H9 (cell line): ENCODE measurements at places on chromosomes 2 and 18. TPM values are rescaled to one million over a fixed set of nuclear protein-coding genes. Genes with fewer than 3 reads are reported as not detected.

DNA sequence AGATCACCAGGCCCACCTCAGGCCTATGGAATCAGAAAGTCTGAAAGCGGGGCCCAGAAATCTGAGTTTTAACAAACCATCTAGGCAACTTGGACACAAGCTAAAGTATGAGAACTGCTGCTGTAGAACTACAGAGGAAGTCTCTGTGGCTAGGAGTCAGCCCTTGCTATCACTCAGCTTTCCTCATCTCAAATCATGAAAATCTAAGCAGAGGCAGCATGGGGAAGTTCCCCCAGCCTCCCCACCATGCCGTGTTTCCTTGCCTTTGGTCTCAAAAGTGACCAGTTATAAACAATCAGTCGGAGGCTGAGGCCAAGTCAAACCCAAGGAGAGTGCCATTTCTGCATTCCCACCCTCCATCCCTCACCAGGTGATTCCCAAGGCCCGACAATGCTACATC lies 404.7 kb downstream of the BCL11A start:
- H3K27me3 ChIP-seq, result no peaks in the 10 kb centered on the region
- no peak for DNase-seq
- H3K27ac ChIP-seq, result no peak overlapping the region
- no peak overlapping the region for H3K4me3 ChIP-seq

DNA sequence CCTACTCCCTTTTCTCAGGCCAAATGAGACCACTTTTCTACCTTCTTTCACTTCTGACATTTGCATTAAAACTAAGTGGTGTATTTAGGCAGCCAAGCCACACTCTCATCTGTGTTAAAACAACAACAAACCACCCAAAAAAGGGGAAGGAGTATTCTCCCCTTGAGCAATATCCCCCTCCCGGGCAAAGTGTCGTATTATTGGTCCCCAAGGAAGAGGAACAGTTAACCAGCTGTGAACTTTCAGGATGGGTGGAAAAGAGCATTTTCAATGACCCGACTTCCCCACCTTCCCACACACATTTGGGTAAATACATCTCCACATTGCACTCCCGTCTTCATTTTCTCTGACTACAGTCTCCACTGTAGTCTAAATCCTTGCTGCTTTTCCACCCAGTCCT lies 44.3 kb downstream of the FEZ2 start:
- peaks cover 8% of the 10 kb centered on the region; the same call in 2 of the 3 replicates for H3K36me3 ChIP-seq
- H3K4me1 ChIP-seq, result no peaks in the 10 kb centered on the region
- H3K4me3 ChIP-seq, result no peak overlapping the region
- H3K27me3 ChIP-seq, result no peaks in the 10 kb centered on the region
- no peak for DNase-seq

DNA sequence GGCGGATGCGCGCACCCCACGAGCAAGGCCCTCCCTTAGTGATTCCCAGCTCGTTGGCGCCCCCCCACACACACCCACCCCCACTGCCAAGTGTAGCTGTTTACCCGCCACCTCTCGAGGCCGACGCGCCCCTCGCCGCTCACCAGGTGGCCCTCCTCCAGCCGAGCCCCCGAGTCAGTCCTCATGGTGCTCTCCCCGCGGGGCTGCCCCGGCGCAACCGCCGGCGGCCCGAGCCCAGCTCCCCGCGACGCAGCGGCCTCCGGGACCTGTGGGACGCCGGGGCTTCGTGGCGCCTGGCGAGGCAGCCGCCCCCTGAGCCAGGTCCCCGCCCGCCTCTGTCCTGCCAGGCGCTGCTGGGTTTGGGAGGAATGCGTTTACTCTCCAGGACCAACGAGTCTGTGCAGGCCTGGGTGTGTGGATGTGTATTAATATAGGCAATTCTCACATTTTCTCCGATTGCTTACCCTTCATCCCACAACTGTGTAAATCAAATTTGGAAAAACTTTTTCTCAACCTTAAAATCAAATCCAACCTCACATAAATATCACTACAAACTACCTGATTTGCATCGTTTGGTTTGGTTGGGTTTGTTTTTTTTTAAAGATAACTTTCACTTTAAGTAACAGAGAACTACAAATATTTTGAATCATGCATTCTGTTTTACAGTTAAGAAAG lies at the start of gene TMEM237:
TMEM237 (minus strand) TSS at position 288 of the 675 bp plus-strand sequence; CDS start at position 185, 103 bp downstream.
- no peaks in the 10 kb centered on the region; the same call in 2 of the 3 replicates for H3K36me3 ChIP-seq
- peak within 1 kb of the TSS; percentile 79 for H3K27ac ChIP-seq
- H3K27me3 ChIP-seq, result no peaks in the 10 kb centered on the region
- H3K4me3 ChIP-seq, result peak within 1 kb of the TSS; percentile 97
- DNase-seq, result peak; percentile 39
- no peaks in the 10 kb centered on the region for H3K4me1 ChIP-seq

The POTEI gene
- total RNA-seq, result 0.99 and 1.2 TPM in 2 replicates

The GKN1 gene
- total RNA-seq, result not detected in 2 replicates

- H3K27me3 ChIP-seq, result no peaks in the 10 kb centered on the region
- no peak overlapping the region for H3K4me3 ChIP-seq
- no peak for DNase-seq
- no peaks in the 10 kb centered on the region for H3K4me1 ChIP-seq
Observed at GRCh38 chr2:8462280-8462679, 219.6 kb upstream of the ID2 start.

DNA sequence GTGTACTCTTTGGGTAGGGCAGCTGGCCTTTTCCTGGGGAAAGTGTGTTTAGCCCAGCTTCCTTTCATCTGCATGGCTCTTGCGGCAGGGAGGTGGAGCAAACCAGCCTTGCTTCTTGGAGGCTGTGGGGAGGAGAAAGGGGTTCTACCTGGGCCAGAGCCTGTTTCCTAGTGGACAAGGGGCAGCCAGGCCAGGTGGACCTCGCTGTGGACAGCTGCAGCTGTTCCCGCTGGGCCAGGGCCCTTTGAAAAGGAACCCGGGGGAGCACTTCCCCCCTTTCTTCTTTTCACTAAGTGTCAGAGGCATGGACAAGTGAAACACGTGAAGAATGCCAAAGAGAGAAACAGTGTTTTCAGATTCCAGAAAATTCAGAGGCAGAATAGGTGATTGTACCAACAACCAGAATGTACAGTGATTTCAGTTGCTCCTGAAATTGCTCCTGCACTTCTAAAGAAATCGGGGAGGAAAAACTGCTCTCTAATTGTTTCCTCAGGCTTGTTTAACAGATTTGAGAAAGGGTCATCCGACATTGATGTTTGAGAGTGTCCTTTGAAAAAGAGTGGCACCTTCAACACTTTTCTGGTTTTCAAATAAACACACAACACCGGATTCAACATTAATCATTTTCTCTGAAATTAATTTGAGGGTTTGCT lies 3.9 kb downstream of the GLI2 start:
- H3K4me1 ChIP-seq, result peaks cover 18% of the 10 kb centered on the region
- peaks cover 2% of the 10 kb centered on the region; the same call in 1 of the 2 replicates for H3K36me3 ChIP-seq
- peak; percentile 59 for DNase-seq
- H3K4me3 ChIP-seq, result peak overlapping the region; percentile 90

DNA sequence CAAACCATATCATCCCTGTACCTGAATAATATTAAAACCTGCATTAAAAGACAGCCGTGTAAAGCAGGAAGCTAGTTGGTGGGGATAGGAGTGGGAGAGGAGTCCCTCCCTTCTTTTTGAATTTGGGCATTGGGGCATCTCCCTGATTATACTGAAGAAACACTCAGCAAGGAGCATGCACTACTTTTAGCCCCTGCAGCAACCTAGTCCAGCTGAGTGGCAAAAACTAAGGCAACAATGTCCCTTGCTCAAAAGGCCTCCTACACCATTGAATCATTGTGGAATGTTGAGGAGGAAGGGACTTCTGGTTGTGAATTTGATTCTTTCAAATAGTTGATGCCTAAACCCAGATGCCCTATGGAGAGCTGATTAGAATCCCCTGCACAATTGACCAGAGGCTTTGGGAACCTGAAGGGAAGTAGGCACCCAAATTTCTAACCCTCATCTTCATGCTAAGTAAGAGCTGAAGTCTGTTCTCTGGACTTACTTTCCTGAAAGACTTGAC lies 111.7 kb downstream of the DDX1 start:
- H3K27ac ChIP-seq, result no peak overlapping the region
- H3K36me3 ChIP-seq, result no peaks in the 10 kb centered on the region
- H3K4me3 ChIP-seq, result no peak overlapping the region
- H3K27me3 ChIP-seq, result no peaks in the 10 kb centered on the region
- H3K4me1 ChIP-seq, result no peaks in the 10 kb centered on the region
- DNase-seq, result no peak

- H3K27ac ChIP-seq, result no peak overlapping the region
- no peak for DNase-seq
- H3K4me3 ChIP-seq, result no peak overlapping the region
- no peaks in the 10 kb centered on the region for H3K27me3 ChIP-seq
Observed at GRCh38 chr2:45445037-45445436, 166.0 kb downstream of the SRBD1 start.

The SLC19A3 gene
- 1.8 and 2.3 TPM in 2 replicates for total RNA-seq

DNA sequence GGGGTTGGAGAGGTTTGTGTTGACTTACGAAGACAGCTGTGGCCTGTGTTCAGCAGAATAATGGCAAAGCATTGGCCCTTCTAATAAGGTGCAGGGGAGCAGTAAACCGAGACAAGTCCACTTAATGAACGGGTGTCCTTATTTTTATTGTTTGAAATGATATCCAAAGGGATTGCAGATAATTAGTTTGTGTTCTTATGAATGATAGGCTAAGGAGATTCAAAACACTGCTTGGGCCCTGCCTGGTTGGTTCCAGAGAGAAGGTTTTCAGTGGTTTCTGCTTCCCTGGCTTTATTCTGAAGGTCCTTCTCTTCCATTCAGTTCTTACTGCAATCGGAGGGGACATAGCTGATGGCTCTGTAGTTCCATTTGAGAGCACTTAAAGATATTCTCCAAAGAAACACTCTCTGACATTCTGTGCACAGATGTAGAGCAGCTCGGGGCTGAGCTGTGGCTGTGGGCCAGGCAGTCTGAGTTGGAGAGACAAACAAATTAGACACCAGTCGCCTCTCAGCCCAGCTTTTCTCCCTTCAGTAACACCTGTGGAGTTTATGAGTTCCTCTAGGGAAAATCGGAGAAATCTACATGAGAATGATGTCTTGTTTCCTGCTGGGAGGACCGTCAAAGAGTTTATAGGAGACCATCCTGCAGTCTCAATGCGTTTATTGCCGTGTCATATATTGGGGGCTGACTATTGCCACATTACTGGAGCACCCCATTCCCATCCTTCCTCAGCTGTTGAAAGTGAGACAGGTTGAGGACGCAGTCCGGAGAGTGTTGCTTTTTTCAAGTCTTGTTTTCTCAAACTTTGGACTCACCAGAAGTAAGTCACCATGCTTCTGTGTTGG lies 6.5 kb downstream of the GREB1 start:
- peaks cover 37% of the 10 kb centered on the region for H3K4me1 ChIP-seq
- H3K4me3 ChIP-seq, result peak overlapping the region; percentile 23; the same call in 2 of the 3 replicates
- H3K27me3 ChIP-seq, result no peaks in the 10 kb centered on the region
- DNase-seq, result no peak
- H3K36me3 ChIP-seq, result no peaks in the 10 kb centered on the region

DNA sequence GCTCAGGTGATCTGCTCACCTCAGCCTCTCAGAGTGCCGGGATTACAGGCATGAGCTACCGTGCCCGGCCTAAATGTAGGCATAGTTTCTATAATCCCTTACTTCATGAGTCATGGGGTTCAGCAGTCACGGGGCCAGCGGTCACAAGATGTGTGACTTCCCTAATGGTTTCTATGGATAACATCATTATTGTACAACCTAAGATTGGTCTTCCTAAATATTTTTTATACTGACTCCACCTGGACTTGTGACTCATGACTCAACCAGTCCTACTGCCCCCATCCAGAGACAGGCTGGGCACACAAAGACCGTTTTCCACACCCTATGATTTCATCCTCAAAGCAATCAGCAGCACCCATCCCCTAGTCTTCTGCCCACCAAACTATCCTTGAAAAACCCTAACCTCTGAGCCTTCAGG lies 15.9 kb downstream of the FAM210A start:
- no peak overlapping the region for H3K4me3 ChIP-seq
- H3K36me3 ChIP-seq, result peaks cover 23% of the 10 kb centered on the region
- peaks cover 7% of the 10 kb centered on the region; the same call in 1 of the 2 replicates for H3K4me1 ChIP-seq
- H3K27me3 ChIP-seq, result no peaks in the 10 kb centered on the region
- no peak overlapping the region for H3K27ac ChIP-seq
- no peak for DNase-seq

GRCh38 chr18:21203126-21203525 lies 38.9 kb upstream of the GREB1L start:
- no peaks in the 10 kb centered on the region; the same call in 2 of the 3 replicates for H3K36me3 ChIP-seq
- no peaks in the 10 kb centered on the region for H3K27me3 ChIP-seq
- no peaks in the 10 kb centered on the region for H3K4me1 ChIP-seq
- no peak for DNase-seq
- H3K27ac ChIP-seq, result no peak overlapping the region
- no peak overlapping the region for H3K4me3 ChIP-seq

- no peak overlapping the region for H3K4me3 ChIP-seq
- no peaks in the 10 kb centered on the region for H3K27me3 ChIP-seq
- H3K36me3 ChIP-seq, result no peaks in the 10 kb centered on the region
- no peaks in the 10 kb centered on the region for H3K4me1 ChIP-seq
Observed at GRCh38 chr18:48027401-48027963, 97.0 kb upstream of the SMAD2 start.

The EVX2 gene
- not detected in 2 replicates for total RNA-seq

The ZSWIM2 gene
- not detected in 2 replicates for total RNA-seq

DNA sequence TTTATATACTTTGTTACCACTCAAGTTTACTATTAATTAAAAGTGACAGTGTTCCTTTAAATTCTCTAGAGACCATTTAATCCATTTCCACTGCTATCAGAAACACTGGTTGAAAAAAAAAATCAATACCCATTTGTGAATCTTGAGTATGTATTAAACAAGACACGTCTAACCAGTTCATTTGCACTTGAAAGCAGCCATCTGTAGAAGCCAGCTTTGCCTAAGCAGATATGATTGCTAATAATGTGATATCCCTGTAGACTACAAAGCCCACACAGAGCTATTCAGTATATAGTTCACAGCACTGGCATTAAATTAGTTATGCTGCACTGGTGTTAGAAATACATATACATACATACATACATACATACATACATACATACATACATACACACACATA lies 111.8 kb upstream of the SP3 start:
- no peak for DNase-seq
- H3K4me1 ChIP-seq, result no peaks in the 10 kb centered on the region; the same call in 1 of the 2 replicates
- H3K4me3 ChIP-seq, result no peak overlapping the region
- H3K27me3 ChIP-seq, result no peaks in the 10 kb centered on the region

DNA sequence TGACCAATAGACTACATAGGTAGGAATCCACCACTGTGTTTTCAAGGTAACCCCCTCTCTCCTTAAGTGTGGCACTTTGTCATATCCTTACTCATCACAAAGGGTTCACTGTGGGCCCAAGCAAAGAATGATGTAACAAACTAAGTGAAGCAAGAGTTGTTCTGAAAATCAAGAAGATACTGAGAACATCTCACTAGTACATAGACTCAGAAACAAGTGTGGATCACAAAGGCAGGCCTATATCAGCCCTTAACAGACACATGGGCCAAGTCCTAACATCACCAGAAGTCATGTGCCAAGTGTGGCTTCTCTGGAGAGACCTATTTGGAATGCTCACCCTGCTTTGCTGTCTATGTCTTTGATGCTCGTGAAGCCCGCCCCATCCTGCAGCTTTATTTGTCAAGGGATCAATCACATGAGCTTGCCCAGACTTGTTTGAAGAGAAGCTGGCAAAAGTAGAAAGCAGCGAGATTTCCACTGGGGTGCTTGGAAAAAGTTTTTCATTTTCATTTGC lies 131.2 kb upstream of the TTC39C start:
- no peak overlapping the region for H3K4me3 ChIP-seq
- no peaks in the 10 kb centered on the region for H3K36me3 ChIP-seq
- no peaks in the 10 kb centered on the region for H3K27me3 ChIP-seq
- H3K4me1 ChIP-seq, result no peaks in the 10 kb centered on the region; the same call in 1 of the 2 replicates

GRCh38 chr2:144477281-144477956 lies 42.5 kb downstream of the ZEB2 start:
- no peaks in the 10 kb centered on the region for H3K36me3 ChIP-seq
- DNase-seq, result no peak
- H3K27ac ChIP-seq, result no peak overlapping the region
- no peak overlapping the region for H3K4me3 ChIP-seq
